ENCODE measurements at places on chromosomes 12 and 14.

GRCh38 chr12:53849113-53849512 lies 89.5 kb upstream of the HOXC13 start:
- DNase-seq = no peak

- no peak for DNase-seq
These were observed 16.1 kb downstream of the GRIP1 start for GRCh38 chr12:66662729-66663128.

DNA sequence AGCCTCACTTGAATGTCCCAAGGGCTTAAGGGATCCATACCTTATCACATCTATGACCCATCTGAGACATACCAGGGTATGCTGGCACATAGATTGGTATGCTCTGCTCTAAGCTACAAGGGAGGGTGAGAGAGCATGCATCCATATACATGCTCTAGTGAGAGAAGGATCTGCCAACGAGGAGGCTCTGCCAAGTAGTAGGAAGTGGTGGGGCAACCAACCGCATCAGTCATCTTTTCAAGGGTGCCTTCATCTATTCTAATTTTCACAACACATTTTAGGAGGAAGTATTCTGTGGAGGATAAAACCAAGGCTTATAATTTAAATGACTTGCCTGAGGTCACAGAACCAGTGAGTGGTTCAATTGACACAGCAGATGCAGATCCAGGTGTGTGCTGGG lies 6.6 kb upstream of the PPM1A start:
- no peak for DNase-seq

GRCh38 chr14:52977798-52978197 lies 26.9 kb upstream of the FERMT2 start:
- DNase-seq = no peak

DNA sequence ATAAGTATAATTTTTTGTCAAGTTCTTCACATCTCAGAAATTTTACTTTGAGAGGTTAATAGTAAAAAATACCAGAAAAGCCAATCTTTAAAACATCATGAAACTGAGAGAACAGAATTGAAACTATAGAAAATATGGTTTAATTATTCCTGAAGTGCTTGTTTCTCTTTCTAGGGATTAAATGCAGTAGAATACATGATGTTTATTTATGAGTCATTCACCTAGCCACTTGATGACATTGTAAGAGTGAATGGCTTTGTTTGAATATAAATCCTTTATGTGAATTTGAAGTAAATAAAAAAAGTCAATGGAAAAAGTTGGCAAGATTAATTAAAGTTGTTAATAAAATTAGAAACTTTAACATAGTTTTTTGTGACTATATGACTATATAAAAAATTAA lies 48.4 kb downstream of the KTN1 start:
- DNase-seq = no peak
